ENCODE measurements at places on chromosomes 6 and 20.
A peak's percentile ranks its signal among the peaks of the same experiment; 100 is the strongest.

DNA sequence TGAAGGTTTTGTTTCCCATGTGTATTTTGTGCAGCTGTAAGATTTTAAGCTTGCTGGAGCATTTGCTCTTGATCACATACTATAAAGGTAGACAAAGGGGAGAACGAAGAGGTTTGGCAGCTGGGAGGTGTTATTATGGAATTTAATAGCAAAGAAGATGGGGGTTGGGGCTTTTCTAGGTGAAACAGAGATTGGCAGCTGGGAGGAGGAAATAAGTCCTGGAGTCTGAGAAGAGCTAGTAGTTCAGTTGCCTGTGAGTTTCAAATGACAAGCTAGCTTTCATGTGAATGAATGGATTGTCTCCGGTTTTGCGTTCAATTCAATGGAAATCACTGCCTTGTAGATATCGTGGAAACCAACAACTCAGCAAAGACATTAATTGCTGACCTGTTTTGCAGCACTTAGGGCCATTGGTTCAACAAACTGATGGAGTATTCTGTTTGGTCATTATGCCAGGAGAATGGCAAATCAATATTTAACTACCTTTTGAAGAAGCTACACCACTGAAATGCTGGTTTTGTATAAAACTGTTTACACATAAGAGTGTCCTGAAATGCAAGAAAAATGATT lies 38.1 kb upstream of the FLRT3 start:
- no peak for DNase-seq

DNA sequence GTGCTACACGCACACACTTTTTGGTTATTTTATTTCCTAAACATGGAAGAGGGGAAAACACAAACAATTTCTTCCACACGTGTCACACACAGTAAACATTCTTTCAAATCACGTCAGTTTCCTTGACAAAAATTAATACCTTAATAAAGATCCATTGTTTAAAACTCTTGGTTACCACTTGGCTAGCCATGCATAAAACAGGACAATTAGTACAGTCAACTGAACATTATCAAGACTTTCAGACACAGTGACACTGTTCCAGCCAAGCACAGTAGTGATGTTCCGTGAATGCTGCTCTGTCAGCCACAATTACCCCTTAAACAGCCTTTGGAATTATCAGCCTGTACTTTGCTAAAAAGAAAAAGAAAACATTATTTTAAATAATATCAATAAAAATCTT lies 50.8 kb downstream of the GMDS start:
- no peak for DNase-seq

DNA sequence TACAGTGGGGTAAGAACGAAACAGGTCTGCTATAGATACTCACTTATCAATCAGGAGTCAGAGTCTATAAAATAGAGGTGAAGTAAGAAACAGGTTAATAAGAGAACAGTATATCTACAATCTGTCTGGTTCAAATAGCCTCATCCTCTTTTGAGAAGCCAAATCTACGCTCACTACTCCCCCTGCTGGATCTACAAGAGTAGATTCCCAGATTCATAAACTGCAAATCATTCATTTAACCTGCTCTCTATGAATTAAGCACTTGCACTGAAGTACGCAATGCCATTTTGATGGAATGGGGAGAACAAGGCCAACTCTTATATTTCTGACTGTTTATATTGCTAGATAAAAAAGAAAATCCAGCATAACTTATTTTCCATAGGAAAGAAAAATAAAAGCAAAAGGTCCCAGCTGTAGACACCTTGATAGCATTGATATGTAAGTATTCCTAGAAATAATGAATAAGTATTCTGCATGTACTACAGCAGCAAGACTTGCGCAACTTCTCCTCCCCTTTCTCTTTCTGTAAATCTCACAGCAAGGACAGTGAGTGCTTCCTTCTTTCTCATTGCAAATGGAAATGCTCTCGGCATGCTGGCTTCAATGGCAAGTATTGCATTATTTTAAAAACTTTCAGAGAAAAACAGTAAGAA lies 92.3 kb downstream of the RFX6 start:
- DNase-seq, result no peak

DNA sequence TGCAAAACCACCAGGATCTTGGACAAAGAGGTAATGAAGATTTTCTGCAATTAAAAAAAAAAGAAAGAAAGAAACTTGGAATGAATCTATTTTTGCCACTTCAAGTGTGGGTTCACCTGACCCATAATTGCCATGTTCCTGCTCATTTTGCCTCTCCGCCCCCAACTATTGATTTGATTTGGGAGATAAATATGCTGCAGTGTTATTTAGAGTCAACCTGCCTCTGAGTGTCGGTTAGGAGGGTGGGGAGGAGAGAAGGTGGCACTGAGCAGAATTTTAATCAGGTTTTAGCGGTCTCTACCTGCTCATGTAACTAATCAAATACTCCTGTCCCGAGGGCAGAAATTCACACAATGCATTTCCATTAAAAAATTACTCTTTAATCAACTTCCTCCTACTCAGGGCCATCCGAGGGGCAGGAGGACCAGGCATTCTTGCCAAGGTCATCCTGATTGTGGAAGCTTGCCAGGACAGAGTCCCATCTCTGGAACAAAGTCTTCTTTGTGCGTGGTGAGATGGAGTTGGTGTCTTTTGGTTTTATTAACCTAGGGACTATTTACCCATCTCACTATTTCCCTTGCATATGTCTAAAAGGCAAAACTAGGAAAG lies 300.1 kb downstream of the CDH26 start:
- DNase-seq, result no peak

DNA sequence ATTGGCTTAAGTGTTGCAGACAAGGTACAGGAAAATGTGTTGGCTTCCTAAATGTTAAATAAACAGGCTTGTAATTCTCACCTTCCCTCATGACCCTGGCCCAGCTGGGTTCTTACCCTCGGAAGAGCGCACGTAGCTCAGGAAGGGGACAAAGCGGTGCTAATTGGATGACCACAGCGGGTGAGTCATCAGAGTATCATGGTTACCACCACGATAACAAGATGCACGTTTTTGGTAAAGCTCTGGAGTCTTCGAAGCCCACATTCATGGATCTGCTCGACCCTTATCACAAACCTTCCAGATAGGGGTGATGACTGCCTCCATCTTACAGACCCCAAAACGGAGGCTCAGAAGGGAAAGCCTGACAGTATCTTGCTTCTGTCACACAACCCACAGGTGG lies 32.8 kb downstream of the APCDD1L start:
- DNase-seq, result no peak

DNA sequence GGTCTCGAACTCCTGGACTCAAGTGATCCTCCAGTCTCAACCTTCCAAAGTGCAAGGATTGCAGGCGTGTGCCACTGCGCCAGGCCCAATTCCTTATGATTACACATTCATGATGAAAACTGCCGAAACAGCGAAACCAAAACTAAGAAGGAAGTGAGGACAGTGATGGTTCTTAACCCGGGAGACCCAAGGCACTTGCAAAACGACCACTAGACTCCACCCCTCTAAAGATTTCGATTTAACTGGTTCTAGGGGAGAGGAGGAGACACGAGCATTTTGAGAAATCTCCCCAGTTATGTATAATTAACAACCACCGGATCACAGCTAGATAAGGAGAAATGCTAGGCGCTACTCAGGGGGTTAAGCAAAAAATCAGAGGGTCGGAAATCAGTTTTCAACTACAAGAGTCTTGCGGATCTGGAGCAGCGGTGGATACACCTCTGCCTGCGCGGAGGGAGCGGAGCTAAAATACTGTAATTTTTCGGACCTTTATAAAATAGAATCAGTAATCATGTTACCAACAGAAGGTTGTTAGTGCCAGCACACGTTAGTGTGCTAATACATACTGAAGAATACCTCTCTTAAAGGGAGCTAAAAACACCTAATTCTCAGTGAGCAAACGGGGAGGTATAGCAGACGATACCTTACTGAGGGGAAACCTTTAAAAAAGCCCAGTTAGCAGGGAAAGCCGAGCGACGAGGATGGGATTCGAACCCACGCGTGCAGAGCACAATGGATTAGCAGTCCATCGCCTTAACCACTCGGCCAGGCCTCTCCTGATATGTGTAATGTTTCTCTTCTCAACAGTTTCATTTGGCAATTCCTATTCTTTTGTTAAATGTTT lies 60.0 kb upstream of the BTN3A2 start:
- peak; percentile 59 for DNase-seq

GRCh38 chr6:7921632-7922092 lies 11.1 kb upstream of the TXNDC5 start:
- no peak for DNase-seq

- DNase-seq, result no peak
Observed at GRCh38 chr6:37783025-37783855, 36.3 kb upstream of the ZFAND3 start.

GRCh38 chr20:63265891-63266515 lies 6.6 kb upstream of the ARFGAP1 start:
- DNase-seq, result no peak

- DNase-seq, result no peak
Observed at GRCh38 chr6:139324301-139324555, 32.4 kb upstream of the TXLNB start.

GRCh38 chr6:77136086-77136485 lies 327.2 kb downstream of the HTR1B start:
- no peak for DNase-seq

DNA sequence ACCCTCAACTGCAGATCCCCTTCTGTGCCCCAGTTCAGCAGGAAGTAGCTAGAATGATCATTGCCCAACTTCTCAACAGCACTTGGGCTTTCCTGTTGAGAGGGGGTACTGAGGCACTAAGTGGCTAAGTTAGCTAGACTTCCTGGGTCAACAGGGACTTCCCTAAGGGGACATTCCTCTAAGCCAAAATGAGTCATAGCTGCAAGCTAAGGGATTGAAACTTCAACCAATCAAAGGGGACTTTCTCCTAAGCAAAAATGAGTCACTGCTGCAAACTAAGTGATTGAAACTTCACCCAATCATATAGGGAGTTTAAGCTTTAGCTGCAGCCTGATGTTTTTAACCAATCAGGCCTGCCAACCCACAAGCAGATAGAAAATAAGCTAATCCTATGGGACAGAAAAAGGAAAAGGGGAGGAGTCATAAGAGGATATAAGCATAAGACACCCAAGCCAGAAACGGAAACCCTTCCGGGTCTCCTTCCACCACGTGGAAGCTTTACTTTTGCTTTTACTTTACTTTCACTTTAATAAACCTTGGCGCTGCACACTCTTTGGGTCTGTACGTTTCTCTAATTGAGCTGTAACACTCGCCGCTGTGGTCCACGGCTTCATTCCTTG lies 659.0 kb upstream of the HS3ST5 start:
- no peak for DNase-seq

DNA sequence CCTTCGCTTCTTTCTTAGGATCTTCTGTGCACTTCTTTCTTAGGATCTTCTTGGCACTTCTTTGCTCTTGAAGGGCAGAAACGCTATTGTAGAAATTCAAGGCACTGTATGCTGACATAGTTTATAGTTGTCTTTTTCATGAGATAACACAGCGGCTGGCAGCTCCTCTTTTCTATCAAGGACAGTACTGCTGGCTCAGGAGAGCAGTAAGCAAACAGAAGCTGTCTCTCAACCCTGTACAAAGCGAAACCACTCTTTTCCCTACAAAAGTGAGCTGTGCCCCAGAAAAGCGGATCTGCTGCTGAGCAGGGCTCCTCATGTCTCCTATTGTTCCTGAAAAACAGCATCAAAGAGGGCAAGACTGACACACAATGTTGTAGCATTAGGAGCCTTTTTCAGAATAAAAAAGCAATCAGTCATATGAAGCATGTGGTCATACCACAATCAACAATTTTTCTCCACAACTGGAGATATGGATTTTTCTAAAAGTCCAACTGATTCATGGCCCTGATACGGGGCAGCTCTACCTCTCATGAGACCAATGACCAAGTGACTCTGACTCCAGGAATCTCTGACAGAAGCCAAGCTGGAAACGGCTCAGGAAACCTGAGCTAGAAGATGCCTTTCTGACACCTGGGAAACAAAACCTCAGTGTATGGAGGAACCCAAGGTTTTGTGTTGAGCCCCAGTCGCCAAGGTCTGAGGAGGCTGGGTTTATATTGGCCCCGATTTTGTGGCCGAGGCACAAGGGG lies 255.9 kb downstream of the ESR1 start:
- no peak for DNase-seq

DNA sequence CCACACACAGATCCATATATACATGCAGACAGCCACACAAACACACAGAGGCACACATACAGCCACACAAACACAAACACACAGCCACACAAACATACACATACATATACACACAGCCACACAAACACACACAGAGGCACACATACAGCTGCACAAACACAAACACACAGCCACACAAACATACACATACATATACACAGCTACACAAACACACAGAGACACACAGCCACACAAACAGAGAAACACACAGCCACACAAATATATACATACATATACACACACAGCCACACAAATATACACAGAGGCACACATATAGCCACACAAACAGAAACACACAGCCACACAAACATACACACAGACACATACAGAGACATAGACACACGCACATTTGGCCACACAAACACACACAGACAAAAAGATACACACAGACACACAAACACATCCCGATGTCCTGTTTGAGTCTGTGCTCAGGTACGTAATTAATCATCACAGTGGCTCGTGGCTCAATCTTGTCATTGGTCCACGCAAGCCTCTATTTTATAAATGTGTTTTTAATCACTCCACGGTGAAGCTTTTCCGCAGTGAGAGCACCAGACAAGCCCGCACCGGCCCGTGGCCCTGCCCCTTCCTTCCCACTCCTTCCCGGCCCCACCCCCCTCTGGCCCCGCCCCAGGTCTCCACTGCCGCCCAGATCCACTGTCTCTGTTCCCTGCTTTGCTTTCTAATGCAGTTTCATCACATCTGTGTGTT lies 135.3 kb downstream of the CDH4 start:
- no peak for DNase-seq

GRCh38 chr6:75624335-75624734 lies 22.7 kb downstream of the SENP6 start:
- no peak for DNase-seq
